ENCODE measurements at places on chromosomes 4 and X.

DNA sequence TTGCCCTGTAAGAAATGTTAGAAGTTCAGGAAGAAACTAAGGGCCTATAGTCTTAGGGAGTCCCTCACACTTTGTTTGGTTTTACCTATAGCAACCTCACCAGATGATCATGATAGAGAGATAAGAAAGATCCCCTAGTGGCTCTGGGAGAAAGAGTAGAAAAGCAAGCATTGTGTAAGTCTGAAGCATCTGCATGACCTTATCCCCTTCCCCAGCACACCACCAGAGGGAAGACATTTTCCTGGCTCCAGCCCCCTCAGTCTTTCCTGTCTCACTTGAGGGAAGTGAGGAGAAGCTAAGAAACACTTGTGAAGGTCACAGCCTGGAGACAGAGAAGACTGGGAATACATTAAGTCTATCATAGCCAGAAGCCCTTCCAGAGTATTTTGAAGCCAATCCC lies 154.0 kb downstream of the EVC2 start:
- no peak for DNase-seq

- DNase-seq, result no peak
Observed at GRCh38 chr4:143489106-143489505, 24.4 kb upstream of the SMARCA5 start.

- no peak for DNase-seq
Observed at GRCh38 chr4:15521442-15522039, 51.9 kb downstream of the CC2D2A start.

GRCh38 chr4:18397681-18398390 lies 376.3 kb upstream of the LCORL start:
- peak; percentile 2 for DNase-seq

DNA sequence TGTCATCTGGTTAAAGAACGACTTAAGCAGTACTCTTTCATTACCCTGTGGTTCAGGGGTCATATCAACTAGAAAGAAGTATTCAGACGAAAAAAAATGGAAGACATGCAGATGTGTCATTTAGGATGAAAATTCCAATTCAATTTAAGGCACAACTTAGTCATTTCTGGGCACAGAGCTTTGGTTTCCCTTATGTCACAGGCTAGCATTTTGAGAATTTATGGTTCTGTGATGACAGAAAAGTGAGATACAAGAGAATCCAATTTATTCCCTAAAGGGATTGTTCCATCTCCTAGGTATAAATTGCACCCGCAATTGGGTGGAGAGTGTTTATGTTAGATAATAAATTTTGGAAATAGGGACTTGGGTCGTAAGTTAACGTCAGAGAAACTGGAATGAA lies 306.6 kb downstream of the STK32B start:
- no peak for DNase-seq

GRCh38 chr4:14984448-14984847 lies 17.8 kb upstream of the CPEB2 start:
- no peak for DNase-seq

GRCh38 chrX:47563801-47564315 lies 2.9 kb downstream of the ARAF start:
- DNase-seq, result no peak

- no peak for DNase-seq
Observed at GRCh38 chrX:16604337-16604736, 45.6 kb upstream of the S100G start.

- DNase-seq, result no peak
Observed at GRCh38 chrX:68939868-68940267, 111.0 kb downstream of the EFNB1 start.

GRCh38 chrX:43707812-43708548 lies 51.9 kb downstream of the MAOA start:
- no peak for DNase-seq

DNA sequence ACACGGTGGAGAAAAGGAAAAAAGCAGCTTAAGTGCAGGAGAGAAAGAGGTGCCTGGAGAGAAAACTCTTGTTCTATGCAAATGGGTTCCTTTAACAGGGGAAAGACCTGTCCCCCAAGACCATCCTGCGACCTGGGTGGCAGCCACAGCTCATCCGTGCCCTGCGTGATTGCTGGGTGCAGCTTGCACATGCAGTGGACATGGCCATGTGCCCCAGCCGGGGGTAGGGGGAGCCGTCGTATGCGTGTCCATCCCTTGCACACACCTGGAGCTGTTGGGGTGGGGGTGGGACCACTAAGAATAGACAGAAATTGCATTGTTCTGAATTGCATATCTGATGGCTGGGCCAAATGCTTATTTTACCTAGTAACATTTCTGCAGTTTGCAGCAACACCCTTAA lies 171.9 kb downstream of the GUCY2F start:
- no peak for DNase-seq

- DNase-seq, result no peak
Observed at GRCh38 chr4:106541253-106541652, 172.7 kb upstream of the GIMD1 start.

GRCh38 chr4:176340871-176341685 lies 21.3 kb downstream of the SPCS3 start:
- no peak for DNase-seq

GRCh38 chrX:19772096-19772821 lies 115.1 kb downstream of the SH3KBP1 start:
- DNase-seq, result no peak

GRCh38 chr4:76716020-76716419 lies 181.9 kb downstream of the SOWAHB start:
- DNase-seq, result no peak

DNA sequence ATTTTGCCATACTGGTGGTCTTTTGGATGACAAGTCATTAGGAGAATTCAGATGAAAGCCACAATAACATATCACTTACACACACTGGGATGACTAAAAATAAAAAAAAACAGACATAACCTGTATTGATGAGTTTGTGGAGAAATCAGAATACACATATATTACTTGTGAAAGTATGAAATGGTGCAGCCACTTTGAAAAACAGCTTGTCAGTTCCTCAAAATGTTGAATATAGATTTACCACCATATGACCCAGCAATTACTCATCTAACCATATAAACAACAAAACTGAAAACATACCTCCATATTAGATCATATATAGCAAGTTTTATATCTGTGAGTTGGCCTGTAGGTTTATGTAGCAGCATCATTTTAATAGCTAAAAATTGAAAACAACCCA lies 608.7 kb downstream of the TLL1 start:
- DNase-seq, result no peak

- DNase-seq, result no peak
Observed at GRCh38 chr4:151459375-151459774, 50.4 kb downstream of the FHIP1A start.

GRCh38 chr4:140308366-140309123 lies 64.9 kb upstream of the SCOC start:
- DNase-seq, result peak; percentile 72

DNA sequence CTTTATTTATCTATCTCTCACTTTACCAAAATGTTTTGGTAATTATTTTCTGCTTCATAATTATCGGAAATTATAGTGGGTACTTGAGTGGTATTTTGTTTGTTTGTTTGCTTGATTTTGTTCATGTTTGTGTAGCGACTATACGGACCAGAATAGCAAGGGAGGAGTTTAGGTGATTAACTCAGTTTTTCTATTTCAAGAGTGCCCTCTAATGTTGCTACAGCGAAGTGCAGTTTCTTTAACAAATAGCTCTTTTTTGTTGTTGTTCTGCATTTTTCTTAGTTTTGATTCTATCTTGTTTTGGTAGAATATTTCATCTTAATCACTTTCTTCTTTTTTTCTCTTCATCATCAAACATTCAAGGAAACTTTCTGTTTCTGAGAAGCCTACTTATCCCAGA lies 40.8 kb upstream of the QRFPR start:
- no peak for DNase-seq

- DNase-seq, result no peak
Observed at GRCh38 chrX:21959362-21960051, 19.0 kb downstream of the SMS start.

- no peak for DNase-seq
Observed at GRCh38 chr4:85724791-85725563, 250.0 kb downstream of the ARHGAP24 start.

GRCh38 chr4:80011636-80012236 lies 61.3 kb downstream of the ANTXR2 start:
- DNase-seq, result no peak

- DNase-seq, result peak; percentile 82
Observed at GRCh38 chr4:153573881-153574802, 108.0 kb downstream of the TMEM131L start.

DNA sequence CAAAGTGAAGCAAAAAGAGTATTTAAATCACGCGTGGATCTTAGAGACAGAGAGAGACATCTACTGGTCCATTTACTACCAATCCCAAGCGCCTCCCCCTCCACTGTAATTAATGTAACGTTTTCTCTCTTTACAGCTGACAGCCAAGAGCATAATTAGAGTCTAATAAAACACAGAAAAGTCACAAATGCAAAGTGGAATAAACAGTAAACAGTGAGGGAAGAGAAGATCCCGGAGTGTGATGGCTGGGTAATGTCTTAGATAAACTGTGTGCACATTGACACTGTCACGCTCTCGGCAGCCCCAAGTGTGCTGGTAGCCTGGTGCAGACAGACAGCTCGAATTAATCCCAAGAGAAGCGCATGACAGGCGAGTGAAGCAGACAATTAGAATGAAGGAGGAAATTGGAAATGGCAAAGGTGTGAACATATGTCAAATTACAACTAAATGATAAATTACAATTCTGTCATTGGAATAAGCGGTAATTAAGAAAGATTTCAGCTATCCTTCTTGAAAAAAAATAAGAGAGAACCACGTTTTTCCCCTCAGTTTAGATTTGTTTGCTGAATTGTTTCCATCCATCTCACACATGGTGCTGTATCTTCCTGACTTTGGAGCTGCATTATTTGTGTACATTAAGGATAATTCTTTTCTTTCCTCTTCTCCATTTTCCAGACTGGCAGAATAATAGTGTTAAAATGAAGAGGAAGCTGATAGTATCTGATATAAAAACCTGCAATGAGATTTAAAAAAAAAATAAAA lies 100.1 kb downstream of the CXXC4 start:
- DNase-seq, result peak; percentile 67

GRCh38 chr4:48271626-48272025 lies 2.0 kb upstream of the TEC start:
- DNase-seq, result no peak

- no peak for DNase-seq
Observed at GRCh38 chr4:109821185-109821584, 5.6 kb downstream of the GAR1 start.

DNA sequence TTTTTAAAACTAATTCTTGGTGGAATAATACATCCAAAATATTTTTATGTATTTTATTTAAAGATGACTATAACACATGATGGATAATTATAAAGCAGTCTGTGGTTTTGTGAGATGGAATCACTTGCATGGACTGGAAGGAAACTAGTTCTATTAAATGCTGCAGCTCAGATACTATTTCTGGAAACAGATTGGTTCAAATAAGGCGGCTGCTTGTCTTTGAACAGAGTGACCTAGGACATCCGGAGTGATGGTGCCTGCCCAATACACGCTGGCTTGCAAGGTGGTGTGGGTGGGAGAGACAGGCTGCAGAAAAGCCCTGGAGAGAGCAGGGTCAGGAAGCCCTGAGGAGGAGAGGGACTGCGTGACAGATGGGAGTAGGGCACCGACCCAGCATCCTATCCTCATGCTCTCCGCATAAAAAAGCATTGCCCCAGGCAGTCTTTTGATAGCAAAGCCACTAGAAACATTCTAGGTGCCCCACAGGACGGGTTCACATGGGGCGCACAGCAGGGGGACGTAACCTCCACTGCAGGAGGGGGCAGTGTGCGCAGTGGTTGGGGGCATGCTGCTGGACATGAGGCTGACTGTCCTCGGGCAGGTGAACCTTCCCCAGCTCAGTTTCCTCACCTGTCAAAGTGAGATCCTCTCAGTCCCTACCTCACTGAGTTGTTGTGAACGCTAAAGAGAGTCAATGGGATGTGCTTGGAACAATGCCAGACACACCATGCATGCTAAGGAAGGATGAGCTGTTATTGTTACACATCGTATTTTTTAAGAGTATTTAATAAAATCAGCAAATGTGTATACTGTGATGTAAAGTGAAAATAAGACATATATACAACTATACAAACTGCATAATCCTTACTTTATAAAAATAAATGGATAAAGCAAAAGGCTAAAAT lies 71.3 kb downstream of the EVC2 start:
- DNase-seq, result no peak

DNA sequence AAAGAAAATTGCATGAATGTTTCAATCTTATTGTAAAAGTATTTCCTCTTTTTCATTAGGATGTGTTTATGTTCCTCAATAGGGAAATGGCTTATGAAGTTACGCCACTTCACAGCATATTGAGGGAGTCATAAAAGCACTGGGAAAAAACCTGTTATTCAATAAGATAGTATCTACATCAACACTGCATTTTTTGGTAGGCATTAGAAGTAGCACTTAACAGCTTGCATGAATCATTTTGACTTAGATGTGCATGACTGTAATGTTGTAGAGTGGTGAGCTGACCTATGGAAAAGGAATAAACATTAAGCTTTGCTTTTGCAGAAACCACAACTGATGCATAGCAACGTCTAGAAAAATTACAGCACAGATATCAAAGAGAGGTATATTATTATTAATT lies 111.2 kb upstream of the GRXCR1 start:
- no peak for DNase-seq

- DNase-seq, result no peak
Observed at GRCh38 chr4:127364397-127364796, 268.4 kb upstream of the INTU start.

- DNase-seq, result no peak
Observed at GRCh38 chr4:14284578-14284977, 657.1 kb upstream of the BOD1L1 start.

DNA sequence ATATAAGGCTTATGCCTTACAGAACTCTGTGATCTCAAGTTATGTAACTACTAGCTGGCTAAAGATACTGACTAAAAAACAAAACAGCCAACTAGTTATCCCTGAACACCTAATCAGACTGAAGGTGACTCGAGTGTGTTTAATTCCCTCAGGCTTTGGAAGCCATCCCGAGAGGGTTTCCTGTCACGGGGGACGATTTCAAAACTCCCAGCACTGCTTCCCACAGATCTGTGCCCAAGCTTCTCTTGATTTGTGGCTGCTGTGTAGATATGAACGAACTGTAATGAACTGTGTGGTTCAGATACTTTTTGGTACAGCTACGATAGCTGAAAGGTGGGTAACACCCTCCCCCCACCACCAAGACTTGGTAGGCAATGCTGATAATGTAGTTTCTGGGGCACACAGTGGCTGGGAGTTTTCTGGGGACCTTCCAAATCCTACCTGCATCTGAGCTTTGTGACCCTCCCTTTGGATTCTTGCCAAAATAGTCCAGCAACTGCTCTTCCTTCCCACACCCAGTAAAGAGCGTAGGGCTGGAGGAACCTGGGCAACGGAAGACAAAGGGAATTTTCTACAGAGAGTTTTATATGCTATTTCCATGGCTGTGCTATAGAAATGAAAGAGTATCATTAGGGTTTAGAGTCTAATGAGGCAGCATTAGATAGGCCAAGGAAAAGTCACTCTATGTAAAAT lies 148.8 kb downstream of the MGST2 start:
- peak; percentile 14 for DNase-seq

DNA sequence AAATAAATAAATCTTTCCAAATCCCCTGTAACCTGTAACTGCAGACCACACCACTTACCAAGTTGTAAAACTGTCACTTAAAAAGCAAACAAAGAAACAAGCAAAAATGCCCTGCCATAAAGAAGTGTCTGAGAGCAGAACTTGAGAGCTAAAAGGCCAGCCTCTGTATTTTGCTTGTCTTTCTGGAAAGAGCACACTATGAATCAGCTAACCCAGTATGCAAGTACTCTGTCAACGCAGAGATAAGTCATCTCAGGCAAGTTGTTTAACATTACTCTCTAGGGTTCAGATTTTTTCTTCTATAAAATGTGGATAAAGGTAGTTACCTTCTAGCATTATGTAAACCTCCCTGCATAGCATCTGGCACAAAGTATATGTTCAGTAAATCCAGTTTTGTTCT lies 134.8 kb downstream of the HS3ST1 start:
- DNase-seq, result no peak
